ENCODE measurements at places on chromosomes 4 and X.

GRCh38 chrX:150531467-150531866 lies 37.0 kb upstream of the MTM1 start:
- no peak for DNase-seq

DNA sequence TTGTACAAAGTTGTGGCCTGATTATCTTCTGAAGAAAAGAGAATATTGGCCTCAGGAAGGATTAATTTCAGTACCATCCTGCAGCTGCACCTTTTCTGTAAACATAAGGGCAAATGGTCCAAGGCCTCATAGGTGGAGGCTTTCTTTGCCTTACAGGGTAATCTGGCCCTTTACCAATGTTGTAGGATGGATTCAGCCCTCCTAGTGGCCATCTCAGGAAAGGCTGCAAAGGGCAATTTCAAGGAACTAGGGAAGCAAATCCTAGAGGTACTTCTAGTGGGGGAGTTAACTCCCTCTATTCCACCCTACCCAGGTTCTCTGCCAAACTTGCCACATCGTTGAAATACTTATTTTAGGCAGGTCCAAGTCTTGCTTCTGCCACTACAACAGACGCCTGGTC lies 57.6 kb downstream of the UGT2B11 start:
- no peak for DNase-seq

- DNase-seq: no peak
Observed at GRCh38 chr4:139910106-139910505, 243.9 kb downstream of the MAML3 start.

DNA sequence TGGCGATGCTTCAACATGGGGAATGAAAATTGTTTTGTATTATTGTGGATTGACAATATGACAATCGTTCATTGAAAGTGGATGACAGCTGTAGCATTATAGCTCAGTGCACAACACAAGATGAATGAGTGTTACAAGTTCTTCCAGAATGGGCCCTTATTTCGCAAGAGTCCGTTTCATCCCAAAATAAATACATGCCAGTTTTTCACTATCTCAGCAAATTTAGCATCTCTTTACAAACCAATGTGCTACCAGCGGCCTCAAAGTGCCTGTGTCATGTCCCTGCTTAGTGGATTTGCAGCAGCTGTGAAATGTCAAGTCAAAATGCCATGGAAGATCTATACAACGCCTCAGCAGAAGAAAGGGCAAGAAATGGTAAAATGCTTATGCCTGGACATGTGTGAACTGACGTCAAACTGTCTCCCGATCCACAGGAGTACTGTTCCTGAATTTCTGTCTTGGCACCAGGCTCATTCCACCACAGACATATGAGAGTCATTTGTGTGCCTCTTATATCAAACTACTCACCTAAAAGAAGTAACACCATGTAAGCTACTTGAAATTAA lies 109.6 kb downstream of the MAML3 start:
- DNase-seq: no peak

- DNase-seq: no peak
Observed at GRCh38 chr4:145935253-145936141, 3.1 kb downstream of the ZNF827 start.

DNA sequence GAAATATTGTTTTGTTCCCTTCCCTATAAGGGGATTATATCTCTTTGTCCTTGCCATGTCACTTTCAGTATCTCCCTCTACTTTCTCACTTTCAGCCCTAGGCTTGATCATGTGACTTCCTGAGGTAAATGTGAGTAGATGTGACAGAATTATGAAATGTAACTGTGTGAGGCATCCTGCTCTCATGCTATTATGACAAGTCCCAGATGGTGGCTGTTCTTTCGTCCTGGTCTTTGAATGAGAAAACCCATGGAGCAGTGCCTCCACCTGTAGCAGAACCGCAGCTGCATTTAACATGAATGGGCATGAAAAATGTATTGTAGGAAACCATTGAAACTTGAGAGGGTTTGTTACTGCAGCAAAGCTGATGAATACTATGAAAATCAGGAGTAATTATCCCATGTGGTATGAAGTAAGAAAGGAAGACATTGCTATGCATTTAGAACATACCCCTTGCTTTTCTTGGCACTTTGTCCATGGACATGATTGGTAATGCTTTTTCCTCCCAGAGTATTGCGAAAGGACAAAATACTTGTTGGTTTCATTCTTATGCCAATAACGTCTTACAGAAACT lies 202.2 kb upstream of the GPRIN3 start:
- no peak for DNase-seq

DNA sequence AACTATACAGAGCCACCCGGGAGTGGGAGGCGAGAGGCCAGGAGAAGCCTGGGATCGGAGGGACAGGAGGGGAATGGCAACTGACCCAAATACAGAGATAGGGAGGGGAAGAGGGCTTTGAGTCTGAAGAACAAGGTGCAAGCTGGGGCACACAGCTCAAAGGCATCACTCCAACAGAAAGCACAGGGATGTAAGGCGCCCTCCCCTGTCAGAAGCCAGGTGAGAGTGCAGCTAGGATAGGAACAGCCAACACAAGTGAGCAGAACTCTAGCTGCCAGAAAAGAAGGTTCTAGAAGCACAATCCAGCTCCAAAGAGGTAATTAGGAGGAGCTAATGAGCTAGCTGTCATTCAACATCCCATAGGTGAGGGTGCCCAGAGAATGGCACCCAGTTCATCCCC lies 232.2 kb downstream of the DHX15 start:
- no peak for DNase-seq
